SK-N-MC (cell line): ENCODE measurements at places on chromosomes 1 and 21.

DNA sequence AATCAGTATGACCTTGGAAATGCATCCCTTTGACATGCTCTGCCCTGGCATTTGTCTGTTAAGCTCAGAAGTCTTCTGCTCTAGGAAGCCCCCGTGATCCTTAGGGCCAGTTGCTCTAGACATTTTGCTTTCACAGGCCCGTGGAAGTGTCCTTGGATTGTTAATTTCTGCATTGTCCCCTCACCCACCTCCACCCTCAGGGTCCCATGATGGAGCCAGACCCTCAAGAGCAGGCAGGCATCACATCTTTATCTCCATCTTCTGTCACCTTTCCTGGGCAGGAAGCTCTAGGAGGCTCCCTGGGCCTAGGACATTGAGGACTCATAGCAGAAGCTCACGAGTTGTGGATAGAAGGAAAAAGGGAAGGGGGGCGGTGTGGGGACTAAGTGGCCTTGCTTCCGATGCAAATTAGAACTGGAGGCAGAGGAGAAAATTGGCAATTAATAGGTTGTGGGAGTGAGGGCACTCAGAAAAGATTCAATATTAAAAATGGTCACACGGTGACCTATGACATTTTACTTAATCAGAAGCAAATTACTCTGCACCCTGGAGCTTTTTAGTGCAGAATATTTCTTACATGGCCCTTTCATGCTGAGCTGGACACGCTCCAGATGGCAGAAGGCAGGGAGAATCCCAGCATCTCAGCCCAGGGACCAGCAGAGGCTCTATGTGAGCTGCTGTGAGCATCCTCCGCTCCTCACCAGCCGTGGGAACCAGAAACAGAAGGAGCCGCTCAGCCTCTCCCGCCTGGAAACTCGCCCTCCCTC, 185.0 kb downstream of the MATN1 start:
- DNase-seq: no peak

- no peak for DNase-seq
These were observed 75.5 kb downstream of the VAV3 start for GRCh38 chr1:107889524-107889923.

DNA sequence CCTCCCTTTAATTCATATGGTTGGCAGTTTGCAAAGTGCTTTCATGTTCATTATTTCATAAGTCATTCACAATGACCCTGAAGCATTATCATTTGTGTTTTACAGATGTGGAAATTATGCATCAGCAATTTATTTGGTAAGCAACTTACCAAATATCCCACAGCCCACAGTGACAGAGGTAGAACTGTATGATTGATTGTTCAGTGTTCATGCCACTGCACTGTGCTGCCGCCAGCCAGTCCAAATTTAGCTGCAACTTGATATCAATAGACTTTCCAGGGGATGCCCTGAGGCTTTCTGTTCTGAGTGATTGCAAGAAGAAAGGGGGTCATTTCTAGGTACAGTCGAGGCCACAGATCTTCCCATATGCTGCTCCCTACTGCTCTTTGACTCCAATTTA, 380.3 kb downstream of the PLPP3 start:
- DNase-seq: no peak

DNA sequence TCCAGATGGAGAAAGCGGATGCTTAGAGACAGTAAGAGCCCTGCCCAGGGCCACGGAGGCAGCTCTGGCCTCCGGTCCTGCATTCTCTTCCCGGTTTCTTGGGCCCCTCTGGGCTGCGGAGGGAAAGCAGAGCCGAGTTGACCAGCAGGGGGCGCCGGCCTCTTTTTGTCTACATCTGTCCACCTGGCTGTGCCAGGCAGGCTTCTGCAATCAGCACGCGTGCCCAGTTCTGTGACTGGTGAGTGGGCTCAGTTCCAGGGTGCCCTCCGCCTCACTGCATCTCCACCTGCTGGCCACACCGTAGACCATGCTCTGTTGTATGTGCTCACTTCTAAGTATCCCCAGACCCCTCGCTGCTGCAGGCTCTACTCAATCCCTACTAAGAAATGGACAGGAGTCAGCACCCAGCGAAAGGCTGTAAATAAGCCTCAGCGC, 6.7 kb upstream of the HUNK start:
- DNase-seq: no peak

DNA sequence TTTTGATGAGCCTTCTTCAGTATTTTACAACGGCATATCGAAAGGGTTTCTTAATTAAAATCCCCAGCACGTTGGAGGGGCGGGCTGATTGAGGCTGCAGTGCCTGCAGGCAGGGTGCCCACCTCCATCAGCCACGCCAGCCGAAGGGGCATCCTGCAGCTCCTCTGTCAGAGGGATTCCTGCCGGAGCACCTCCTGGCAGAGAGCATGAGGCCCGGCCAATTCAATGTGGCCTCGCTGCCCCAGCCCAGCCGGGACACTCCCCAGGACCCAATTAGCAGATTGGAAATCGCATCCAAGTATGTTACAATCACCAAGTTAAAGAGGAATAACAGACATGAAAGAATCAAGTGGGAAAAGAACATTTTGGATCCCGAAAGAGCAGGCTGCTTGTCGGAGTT, 216.6 kb downstream of the ST6GALNAC3 start:
- no peak for DNase-seq

GRCh38 chr1:235369802-235370201, 2.6 kb downstream of the TBCE start:
- DNase-seq: no peak

- no peak for DNase-seq
These were observed 1.1 kb upstream of the DMBX1 start for GRCh38 chr1:46488343-46489168.

DNA sequence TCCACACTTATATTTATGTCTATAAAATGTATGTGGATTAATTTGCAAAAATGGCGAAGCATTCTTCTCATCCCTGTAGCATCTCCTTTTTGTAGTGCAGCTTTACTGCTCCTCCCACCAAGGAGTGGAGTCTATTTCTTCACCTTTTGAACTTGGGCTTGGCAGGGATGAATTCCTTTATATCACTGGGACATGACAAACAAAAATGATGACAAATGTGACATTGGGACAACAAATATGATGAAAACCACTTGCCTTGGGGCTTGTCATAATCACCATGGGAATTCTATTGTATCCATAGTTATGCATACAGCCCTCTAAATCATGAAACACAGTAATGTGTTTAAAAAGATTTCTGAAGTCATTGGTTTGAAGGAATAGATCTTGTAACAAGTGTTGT, 155.0 kb downstream of the TNFSF18 start:
- DNase-seq: no peak

DNA sequence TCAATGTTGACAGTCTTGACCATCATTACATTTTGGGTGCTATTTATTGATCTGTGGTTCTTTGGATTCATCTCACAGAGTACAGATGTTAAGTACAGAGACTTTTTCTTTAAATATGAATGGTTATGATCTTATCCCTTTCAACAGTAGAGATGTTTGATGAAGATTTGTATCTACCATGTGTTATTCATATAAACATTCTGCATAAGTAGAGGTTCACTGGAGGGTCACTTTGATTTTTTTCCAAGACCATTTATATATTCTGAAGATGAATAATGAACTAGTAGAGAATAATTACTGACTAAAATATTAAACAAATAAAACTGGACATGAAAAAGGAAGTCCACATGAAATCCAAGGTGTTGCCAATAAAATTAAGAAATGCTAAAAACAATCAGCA, 28.6 kb upstream of the HUNK start:
- DNase-seq: no peak

DNA sequence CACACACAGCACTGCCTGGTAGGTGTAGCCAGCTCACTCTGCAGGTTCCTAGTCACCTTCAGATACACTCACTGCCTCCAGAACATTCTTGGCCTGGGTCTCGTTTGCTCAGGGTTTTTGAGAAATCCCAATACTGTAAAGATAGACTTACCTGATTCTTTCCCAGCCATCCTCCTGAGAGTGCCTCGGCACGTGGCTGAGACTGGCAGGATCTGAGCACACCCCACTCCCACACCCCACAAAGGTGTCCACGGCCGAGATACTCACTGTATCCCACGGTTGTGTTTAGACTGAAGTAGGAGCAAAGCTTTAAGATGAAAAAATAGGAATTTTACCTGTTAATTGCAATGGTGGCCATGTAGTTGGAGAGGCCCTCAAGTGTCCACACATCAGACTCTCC, 33.4 kb downstream of the SNAP47 start:
- no peak for DNase-seq

DNA sequence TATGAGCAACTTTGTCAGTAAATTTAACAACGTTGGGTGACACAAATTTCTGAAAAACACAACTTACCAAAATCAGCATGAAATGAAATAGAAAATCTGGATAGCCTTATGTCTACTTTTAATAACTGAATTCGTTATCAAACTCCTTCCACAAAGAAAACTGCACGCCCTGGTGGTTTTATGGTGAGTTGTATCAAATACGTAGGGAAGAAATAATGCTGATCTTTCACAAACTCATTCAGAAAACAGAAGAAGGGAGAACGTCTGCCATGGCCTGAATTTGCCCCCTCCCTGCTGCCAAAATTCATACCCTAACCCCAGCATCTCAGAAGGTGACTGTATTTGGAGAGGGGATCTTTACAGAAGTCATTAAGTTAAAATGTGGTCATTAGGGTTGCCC, 50.0 kb upstream of the COL18A1 start:
- no peak for DNase-seq

DNA sequence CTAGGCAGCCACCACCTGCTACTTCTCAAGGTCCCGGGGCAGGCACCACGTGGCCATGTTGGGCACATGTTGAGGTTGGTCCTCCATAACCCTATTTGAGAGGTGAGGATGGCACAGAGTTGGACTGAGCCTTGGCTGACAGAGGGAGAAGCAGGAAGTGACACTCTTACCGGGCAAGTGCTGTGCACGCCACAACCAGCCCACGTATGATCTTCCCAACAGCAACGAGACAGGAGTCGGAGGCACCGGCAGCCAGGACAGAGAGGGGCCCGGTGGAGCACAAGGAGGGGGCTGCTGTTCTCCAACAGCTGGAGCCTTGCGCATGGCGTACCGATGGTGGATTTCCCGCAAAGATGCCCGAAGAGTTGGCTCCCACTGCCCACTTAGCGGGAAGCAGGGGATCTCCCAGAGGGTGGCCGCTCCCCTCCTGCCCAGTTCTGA, 3.4 kb downstream of the CLEC20A start:
- DNase-seq: no peak

DNA sequence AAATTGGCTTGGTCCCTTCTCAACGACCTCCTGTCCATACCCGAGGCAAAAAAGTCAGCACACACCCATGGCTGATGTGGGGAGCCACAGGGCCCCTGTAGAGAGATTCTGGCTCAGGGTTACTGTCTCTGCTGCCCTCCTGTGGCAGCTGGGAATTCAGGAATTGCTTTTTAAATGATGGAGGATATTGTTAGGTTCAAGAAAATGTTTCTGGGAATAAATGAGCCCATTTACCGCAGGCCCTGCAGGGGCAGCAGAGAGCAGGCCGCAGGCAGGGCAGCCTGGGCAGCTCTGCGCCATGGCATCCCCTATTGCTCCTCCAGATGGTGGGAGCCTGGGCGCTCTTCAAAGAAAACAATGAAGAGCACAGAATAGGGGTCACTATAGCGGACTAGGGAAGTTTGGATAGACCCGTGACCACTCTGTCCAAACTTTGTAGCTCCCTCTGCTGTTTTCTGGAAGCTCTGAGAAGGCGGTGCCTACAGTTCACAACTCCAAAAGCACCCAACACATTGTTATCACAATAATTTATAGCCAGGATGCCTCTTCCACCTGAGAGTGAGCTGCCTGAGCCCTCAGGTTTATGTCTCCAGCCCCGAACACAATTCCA, 201.1 kb downstream of the BACH1 start:
- DNase-seq: no peak

GRCh38 chr1:17110555-17110926, 8.7 kb downstream of the PADI2 start:
- no peak for DNase-seq

DNA sequence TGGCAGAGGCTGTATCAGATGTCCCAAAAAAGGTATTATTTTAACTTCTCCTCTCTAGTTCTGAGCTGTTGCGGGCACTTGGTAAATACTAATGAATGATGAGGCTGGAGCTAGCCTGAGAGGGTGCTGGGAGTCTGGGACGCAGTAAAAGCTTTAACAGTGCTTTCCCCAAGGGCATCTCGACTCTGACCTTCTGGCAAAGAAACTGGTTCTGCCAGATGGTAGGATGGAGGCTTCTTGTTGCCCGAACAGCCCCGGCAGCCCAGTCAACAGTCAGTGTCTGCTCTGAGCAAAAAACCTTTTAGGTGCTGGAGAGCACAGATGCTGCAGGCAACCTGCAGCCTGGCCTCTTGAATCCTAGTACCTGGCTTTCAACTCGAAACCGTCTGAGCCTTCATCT, 2.5 kb upstream of the PNRC2 start:
- DNase-seq: no peak
